ENCODE measurements at places on chromosomes 3 and 15. TPM values are rescaled to one million over a fixed set of nuclear protein-coding genes. Genes with fewer than 3 reads are reported as not detected.

Gene NR1I2
- 106 TPM for total RNA-seq

Gene STRIT1
- total RNA-seq, result 0.72 TPM

GRCh38 chr15:48802257-48802656, 8.6 kb downstream of the CEP152 start:
- no peak for DNase-seq

DNA sequence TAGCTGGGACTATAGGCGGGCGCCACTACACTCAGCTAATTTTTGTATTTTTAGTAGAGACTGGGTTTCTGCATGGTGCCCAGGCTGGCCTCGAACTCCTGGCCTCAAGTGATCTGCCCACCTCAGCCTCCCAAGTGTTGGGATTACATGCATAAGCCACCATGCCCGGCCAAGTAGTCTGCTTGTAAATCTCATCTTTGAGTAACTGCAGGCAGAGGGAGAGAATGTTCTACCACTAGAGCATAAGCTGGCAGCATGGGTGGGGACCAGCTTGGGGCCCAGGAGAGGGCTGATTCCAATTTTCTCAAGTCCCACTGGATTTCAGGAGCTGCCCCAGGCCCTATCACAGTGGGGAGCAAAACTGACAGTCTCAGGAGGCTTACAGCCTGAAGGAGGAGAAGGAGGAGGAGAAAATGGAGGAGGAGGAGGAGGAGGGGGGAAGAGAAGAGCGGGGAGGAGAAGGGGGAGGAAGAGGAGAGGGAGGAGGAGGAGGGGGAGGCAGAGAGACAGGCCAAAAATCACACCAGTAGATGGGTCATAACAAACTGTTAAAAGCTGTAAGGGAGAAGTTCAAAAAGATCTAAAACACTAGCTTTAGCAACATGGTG, 229.1 kb upstream of the IGF1R start:
- no peak for DNase-seq

Gene TRAT1
- total RNA-seq, result 0.78 TPM

DNA sequence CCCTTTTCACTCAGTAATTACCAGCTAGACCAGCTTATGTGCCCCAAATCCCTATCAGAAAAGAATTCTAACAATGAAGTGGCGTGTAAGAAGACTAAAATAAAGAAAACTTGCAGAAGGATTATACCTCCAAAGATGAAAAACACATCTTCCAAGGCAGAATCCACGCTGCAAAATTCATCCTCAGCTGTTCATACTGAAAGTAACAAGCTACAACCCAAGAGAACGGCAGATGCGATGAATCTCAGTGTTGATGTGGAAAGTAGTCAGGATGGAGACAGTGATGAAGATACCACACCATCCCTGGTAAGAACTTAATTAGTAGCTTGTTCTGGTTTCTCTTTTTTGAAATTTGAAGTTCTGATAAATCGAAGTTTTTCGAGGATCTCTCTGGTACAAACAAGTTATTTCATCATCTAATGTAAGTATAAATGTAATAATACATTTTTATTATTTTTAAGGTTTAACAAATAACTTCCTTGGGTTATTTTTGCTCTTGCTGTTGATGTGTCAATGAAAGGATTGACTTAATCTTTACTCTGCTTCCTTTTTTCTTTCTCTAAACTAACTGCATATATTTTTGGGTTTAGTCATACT, 1.4 kb downstream of the WDR76 start:
- no peak for DNase-seq

DNA sequence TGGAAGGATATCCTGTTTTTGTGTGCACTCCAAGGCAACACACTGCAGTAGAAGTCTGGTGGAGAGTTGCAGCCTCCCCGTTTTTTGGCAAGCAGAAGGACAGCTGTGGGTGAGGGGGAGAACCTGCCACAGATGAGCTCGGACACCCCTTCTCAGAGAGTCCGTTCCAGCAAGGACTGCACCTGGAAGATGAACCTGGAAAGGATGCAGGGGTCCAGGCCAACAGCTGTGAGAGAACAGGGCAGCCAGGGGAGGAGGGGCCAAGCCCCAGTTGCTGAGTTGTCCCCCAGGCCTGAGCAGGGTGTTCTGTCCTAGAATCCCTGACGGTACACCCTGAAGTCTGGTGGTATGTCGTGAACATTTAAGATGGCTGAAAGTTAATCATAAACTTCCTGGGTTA, 30.2 kb downstream of the ZXDC start:
- DNase-seq, result no peak

DNA sequence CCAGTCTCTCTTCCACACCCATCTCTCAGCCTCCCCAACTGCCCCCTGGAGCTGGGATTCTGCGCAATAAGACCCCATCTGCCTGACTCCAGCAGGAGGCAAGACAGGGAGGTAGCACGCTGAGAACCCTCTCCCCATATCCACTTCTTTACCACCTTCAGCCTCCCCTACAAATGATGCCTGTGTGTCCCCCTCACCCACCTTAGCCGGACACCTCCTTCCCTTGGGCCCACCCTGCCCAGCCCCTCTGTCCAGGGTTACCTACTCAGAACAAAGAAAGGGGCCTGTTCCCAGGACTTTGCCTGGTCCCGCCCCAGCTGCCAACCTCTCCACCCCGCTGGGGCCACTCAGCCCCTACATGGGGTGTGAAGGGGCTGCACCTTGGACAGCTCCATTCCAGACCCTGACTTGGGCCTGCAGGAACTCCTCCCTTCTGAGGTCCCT, 40.8 kb upstream of the ATP2B2 start:
- DNase-seq, result no peak

DNA sequence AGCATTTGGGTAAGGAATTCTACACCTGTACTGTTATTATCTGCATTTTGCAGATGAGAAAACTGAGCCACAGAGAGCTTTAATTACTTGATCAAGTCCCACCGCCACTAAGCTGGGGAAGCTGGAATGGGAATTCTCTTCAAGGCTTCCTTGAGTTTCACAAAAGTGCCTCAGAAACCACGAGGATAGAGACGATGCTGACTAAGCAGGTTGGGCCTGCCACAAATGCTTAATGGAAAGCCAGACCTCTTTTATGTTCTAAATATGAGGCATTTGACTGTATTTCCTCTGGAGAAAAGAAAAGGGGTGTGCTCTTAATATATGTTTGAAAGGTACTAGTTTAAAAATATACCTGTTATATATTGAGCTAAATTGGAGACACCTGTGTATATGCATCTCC, 34.7 kb downstream of the ADAMTS9 start:
- no peak for DNase-seq

GRCh38 chr3:11736136-11736833, 92.6 kb upstream of the VGLL4 start:
- no peak for DNase-seq

DNA sequence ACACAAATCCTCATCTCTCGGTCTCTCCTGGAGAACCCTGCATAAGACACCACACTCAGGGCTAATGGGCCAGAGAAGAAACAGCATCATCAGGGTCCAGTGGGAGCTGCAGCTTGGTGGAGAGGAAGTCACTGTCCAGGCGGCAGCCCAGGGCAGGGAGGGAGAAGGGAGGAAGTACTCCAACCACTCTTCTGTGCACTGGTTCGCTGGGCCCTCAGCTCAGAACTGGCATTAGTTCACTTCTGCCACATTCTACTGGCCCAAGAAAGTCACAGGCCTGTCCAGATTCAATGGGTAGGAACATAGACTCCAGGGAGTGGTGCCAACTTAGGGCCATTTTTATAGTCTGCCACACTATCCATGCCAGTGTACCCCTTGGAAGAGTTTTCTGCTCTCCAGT, 169.0 kb downstream of the ABHD5 start:
- DNase-seq, result no peak

DNA sequence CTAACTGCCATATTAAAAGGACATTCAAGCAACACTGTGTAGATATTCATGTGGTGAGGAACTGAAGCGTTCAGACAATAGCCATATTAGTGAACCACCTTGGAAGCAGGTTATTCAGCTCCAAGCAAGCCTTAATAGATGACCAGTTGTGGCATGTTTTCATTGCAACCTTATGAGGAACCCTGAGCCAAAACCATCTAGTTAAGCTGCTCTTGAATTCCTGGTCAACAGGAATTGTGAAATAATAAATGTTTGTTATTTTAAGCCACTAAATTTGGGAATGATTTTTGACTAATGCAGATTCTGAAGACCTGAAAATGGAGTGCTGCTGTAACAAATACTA, 73.0 kb downstream of the SPRED1 start:
- no peak for DNase-seq

DNA sequence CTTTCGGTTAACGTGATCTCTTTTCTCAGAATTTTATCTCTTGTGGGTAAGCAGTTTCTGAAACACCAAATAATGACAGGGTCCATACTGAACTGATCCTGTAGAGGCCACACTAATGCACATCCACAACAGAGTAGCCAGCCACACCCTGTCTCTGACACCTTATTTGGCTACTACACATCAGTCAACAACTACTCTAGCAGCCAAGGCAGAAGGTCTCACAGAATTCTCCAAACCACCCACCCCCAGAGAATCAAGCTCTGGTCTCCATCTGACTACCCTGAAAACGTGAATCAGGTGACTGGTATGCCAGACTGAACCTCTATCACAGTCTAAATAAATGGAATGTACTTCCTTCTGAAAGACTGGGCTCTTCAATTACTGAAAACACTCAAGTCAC, 38.0 kb downstream of the EDC3 start:
- no peak for DNase-seq

GRCh38 chr3:175965036-175965435, 1105.9 kb downstream of the NAALADL2 start:
- no peak for DNase-seq

DNA sequence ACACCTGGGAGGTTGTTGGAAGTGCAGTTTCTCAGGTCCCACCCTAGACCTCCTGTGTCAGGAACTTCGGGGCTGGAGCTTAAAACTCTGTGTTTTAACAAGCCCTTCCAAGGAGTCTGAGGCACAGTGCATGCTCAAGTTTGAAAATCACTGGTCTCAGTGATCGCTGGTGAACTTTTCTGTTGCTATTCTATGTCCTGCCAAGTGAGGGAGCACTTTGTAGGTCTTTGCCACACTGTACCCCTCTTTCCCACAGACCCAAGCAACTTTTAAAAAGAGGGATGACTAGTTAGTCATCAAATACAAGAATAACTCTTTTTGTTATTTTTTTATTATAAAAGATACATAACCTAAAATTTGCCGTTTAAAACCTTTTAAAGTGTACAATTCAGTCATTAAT, 133.7 kb downstream of the AGBL1 start:
- no peak for DNase-seq

- DNase-seq, result peak; percentile 25
Measured at GRCh38 chr15:98358971-98359370, 289.4 kb upstream of the IGF1R start.

Gene HHLA2
- total RNA-seq, result 69.1 TPM

GRCh38 chr3:27963519-27963918, 241.4 kb upstream of the EOMES start:
- no peak for DNase-seq

Gene C2CD4A
- 0.17 TPM for total RNA-seq

- DNase-seq, result no peak
Measured at GRCh38 chr15:63126726-63127125, 5.1 kb downstream of the LACTB start.

DNA sequence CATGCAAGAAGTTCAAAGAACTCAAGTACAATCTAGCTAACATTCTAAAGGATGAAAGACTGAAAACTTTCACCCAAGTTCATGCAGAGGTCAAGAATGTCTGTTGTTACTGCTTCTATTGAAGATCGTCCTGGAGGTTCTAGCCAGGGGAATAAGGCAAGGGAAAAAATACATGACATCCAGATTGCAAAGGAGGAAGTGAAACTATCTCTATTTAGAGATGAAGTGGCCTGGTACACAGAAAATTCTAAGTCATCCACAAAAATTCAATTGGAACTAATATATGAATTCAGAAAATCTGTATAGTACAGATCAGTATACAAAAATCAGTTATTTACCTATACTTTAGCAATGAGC, 693.0 kb downstream of the NR2F2 start:
- DNase-seq, result no peak

- peak; percentile 16 for DNase-seq
Measured at GRCh38 chr15:61227269-61227949, 1.7 kb downstream of the RORA start.

DNA sequence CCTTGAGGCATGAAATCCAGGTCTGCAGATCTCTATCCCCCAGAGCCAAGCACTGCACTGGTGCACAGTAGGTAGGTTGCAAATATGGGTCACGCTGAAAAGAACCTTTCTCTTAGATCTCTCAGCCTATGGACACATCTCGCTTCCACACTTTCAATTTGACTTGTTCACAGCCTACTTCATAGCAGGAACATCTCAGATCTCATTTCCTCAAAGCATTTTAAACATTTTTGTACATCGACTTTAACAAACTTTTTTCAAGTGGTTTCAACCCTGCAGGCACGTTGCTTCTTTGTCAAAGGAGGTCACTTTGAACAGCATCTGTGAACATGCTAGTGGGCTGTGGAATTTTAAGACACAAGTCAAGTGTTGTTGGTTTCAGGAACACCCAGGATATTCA, 76.0 kb downstream of the SLC12A8 start:
- no peak for DNase-seq

- DNase-seq, result no peak
Measured at GRCh38 chr3:110793611-110794010, 278.0 kb upstream of the NECTIN3 start.

GRCh38 chr3:190165253-190165652, 44.6 kb upstream of the P3H2 start:
- DNase-seq, result no peak

Gene GOLGA8K
- total RNA-seq, result 0.66 TPM
